ENCODE measurements at places on chromosomes 7 and 10.

- DNase-seq = no peak
Measured at GRCh38 chr10:123519861-123520260, 146.3 kb upstream of the GPR26 start.

- DNase-seq = no peak
Measured at GRCh38 chr7:25626451-25627131, 398.3 kb upstream of the NPVF start.

- DNase-seq = no peak
Measured at GRCh38 chr10:114711176-114711868, 53.2 kb upstream of the ABLIM1 start.

- DNase-seq = no peak
Measured at GRCh38 chr7:68980011-68980410, 618.3 kb upstream of the AUTS2 start.

DNA sequence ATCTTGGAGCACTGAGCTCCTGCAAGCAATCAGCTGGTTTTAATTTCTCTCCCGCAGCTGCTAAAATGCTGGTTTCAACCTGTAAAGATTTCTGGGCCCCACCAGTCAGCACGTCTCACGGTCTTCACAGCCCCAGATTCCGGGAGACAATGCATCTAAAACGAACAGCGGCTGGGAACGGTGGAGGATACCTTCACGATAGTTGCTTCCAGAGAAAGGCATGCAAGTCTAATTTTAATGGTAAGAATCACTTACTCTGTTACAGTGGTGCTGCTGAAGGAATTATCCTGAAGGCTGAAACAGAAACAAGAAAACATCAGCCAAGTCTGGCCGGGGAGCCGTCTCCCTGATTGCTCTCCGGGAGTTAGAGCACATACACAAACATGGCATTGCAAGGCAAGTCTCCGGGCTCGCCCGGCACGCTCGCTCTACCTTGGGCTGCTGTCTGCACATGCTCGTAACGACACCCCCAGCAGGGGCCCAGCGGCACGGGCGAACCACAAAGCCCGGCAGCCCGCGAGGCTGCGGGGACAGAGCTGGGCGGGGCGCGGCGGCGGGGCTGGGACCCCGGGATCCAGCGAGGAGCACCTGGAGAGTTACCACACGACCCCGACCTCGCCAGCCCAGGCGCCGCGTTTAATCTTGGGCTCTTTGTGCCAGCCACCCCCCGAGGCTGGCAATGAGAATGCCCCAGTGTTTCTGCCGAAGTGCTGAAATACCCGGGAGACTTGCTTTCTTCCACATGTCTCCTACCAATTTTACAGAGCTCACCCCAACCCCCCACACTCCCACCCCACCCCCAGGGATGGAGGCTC lies at the start of gene FAM13C:
FAM13C (minus strand) TSS at position 406 of the 815 bp plus-strand sequence; CDS start at position 317, 89 bp downstream.
- peak; percentile 59 for DNase-seq

GRCh38 chr10:85284778-85285770 lies 956.7 kb downstream of the CCSER2 start:
- no peak for DNase-seq

DNA sequence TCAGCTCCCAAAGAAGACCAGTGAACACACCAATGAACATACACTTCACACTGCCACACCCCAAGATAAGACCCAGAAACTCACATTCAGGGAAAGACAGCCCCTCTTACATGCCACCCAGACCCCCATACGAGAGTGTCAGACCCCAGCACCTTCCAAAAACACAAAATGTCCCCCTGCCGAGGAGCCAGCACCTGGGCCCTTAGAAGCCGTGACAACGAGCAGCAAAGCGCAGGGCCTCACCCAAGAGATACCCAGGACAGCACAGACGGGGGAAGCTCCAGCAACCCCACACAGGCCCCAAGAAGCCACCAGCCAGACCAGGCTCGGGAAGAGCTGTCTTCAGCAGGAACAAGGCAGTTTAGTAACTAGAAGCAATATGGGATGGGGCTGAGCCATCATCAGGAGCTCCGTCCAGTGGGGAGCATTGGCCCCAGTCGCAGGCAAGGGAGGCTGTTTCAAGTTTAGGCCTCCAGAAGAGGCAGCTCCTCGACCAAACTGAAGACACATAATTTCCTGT lies 243.6 kb downstream of the PTPRN2 start:
- DNase-seq = no peak

- DNase-seq = no peak
Measured at GRCh38 chr7:48170506-48170905, 752 bp upstream of the ABCA13 start.

GRCh38 chr7:7330997-7331396 lies 148.7 kb downstream of the C1GALT1 start:
- no peak for DNase-seq

DNA sequence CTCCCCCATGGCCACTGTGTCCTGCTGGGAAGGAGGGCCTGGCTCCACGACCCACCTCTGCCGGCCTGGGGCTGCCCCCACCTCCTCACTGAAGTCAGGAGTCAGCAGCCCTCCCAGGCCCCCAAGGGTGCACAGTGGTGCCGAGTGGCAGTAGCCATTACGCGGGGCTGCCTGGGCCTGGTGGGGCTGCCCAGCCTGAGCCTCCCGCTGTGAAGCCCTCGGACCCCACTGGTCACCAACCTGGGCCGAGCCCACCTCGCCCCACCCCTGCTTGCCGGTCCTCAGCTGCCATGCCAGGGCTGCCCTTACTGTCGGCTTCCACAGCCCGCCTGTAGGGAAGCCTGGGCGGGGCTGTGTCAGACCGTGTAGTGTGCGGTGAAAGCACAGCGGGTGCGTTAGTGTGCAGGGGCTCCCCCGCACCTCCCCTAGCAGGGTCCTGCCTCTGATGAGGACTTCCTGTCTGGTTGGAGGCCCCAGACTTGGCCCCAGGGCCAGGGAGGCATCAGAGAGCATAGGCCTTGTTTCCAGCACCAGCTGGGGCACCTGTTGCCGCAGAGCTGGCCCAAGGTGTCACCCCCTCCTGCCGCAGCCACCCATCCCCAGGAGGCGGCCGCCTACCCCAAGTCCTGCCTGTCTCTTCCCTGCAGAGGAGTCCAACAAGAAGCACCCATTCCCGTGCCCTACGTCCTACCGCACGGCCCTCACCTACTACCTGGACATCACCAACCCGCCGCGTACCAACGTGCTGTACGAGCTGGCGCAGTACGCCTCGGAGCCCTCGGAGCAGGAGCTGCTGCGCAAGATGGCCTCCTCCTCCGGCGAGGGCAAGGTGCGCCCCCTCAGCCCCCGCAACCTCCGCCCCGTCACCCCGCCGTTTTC lies 10.0 kb downstream of the TMEM120A start:
- no peak for DNase-seq

GRCh38 chr10:26612151-26612915 lies 85.2 kb upstream of the PDSS1 start:
- no peak for DNase-seq

Data from DMS79 (cell line).